ENCODE measurements at places on chromosomes 2 and 18.

- DNase-seq = no peak
Observed at GRCh38 chr2:105442721-105443120, 43.9 kb upstream of the FHL2 start.

DNA sequence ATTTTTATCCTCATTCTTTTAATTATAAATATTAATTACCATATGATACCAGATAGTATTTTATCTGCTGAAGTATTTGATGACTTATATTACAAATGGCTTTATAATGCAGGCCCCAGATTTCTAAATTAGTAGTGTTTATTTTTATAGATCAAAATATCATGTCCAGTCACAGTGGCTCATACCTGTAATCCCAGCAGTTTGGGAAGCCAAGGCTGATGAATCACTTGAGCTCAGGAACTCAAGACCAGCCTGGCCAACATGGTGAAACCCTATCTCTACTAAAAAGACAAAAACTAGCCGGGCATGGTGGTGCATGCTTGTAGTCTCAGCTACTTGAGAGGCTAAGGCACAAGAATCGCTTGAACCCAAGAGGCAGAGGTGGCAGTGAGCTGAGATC lies 100.1 kb upstream of the ARHGAP15 start:
- no peak for DNase-seq

- no peak for DNase-seq
Observed at GRCh38 chr2:25420820-25421237, 79.1 kb upstream of the DNMT3A start.

DNA sequence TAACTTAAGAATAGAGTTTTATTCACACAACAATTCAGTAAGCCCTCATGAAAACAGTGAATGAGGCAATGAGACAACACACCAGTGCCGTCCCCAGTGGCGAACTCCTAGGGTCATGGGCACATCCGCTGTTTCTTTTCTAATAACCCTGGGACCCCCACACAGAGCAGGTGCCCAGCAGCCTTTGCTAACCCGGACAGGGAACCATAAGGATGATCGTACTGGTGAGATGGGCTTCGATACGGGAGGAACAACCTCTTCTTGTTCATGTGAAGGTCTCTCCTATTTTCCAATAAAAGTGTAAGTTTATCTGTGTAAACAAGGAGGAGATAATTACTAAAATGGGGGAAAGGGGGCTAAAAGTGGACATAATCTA lies 97.4 kb upstream of the MGAT4A start:
- no peak for DNase-seq

DNA sequence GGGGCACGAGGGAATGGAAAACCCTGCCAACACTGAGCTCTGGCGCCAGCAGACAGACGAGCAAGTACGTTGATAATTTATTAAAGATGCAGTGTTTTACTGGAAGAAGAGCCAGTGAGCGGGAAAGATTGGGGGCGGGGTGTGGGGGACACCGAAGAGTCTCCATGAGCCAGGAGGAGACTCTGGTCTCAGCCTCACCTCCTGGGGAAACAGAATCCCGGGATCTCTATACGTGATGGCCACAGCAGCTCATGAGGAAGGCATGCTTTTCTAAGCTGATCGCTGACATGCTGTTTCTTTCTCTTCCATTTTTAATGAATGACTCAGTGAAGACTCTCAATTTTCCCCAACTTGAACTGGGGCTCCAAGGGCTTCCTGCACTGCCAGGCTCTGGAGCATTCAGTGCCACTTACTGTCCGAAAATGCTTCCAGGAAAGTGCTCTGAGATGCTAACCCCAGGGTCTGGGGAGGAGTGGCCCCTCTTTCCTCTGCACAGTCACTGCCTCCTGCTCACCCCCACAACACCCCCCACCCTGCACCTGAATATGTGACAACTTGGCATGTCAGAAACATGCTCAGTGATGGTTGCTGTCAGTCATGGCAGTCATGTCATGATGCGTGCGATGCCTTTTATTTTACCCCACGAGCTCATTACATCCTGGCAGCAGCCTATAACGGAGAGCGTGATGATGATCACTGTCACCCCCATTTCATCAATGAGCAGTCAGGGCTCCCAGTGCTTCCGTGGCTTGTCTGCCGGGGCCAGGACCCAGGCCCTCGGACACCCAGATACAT lies 164.2 kb upstream of the CAPN13 start:
- no peak for DNase-seq

DNA sequence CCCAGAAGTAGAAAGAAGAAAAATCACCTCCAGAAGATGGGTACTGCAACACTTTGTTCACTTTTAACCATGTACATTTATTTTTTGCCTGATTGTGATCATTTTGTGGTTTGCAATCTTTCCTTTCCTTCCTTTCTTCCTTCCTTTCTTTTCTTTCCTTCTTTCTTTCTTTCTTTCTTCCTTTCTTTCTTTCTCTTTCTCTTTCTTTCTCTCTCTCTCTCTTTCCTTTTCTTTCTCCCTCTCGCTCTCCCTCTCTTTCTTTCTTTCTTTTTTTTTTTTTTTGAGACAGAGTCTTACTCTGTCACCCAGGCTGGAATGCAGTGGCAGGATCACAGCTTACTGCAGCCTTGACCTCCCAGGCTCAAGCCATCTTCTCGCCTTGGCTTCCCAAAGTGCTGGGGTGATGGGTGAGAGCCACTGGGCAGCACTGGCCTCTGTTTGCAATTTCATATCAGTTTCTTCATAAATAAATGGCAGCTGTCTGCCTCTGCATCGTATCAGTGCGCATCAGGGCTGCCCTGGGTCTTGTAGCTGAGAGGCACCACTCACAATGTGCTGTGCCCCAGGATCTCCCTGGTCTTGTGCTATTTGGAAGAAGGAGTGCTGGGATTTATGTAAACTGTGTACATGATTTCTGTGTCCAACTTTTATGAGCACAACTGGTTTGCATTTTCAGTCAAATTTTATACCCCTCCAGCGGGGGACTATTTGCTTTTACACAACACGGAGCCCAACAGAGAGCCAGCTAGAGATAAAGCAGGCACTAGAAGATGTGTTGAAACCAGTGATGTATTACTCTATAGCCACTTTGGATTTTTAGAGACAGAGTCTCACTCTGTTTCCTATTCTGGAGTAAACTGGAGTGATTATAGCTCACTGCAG lies 6.9 kb upstream of the LIMS2 start:
- no peak for DNase-seq

- no peak for DNase-seq
Observed at GRCh38 chr2:163834221-163834620, 98.4 kb upstream of the FIGN start.

- peak; percentile 96 for DNase-seq
Observed at GRCh38 chr2:149587220-149587949, at the start of gene MMADHC. Gene MMADHC (minus strand): TSS chr2:149587775. CDS start chr2:149587097, 678 bp downstream.

- DNase-seq = no peak
Observed at GRCh38 chr2:159506202-159506601, 110.1 kb downstream of the BAZ2B start.

GRCh38 chr2:69827796-69828540 lies 1.5 kb upstream of the GMCL1 start:
- no peak for DNase-seq

DNA sequence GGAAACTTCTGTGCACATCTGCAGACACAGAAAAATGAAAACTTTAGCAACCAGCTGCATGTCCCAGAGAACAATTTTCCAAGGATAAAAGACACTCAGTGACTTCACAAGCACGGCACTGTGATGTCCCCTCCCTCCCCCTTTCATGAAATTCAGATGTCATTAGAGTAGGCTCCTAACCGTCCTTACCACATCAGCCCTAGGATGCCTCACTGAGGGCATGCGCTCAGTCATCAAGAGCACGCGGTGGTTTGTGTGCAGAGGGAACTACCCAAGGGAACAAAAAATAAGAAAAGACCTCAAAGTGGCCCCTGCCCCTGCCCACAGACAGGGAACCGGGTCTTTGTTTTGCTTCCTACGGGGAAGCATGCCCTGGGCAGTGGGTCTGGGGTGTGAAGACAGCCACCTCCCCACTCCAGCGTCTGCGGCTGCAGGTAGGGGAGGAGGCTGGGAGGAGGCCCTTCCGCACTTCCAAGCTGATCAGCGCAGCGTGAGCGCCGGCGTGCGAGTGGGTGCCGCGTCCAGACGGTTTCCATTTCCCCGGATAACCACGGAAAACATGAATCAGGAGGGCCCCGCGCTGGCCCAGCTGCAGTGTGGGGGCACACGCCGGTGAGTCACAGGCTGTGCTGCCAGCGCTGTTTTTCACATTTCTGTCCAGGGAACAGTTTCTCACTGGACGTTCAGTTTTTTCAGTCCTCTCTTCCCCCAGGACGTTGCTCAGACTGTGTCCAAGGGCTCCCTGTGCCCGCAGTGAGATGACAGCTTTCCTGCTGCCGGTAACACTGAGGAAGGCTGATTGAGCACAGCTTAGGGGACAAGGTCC lies 70.6 kb downstream of the COPS8 start:
- DNase-seq = peak; percentile 73

DNA sequence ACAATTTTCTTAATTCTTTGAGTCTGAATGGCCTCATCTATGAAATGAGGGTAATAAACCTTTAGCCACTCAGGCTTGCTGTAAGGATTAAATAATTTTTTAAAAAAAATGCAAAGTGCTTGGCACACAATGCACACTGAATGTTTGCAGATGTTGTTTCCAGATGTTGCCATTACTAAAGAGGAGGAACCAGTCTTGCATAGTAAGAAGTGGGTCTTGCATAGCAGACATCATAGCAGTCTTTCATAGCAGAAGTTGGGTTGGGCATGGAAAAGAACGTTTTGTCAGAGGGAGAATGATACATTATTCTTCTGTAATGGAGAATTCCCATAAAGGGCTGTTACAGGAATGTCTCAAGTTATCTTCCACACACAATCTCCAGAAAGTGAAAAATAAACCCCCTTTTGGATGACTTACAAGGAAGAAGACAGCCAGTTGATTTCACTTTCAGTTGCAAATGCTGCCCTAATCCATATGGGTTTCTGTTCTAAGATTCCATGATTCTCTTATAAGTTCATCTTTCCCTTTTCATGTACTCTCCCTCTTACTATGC lies 327.7 kb downstream of the SUCLG1 start:
- DNase-seq = no peak

- no peak for DNase-seq
Observed at GRCh38 chr2:217746808-217747207, 256.0 kb downstream of the TNS1 start.
